ENCODE measurements at places on chromosomes 13 and 19. TPM values are rescaled to one million over a fixed set of nuclear protein-coding genes. Genes with fewer than 3 reads are reported as not detected.

DNA sequence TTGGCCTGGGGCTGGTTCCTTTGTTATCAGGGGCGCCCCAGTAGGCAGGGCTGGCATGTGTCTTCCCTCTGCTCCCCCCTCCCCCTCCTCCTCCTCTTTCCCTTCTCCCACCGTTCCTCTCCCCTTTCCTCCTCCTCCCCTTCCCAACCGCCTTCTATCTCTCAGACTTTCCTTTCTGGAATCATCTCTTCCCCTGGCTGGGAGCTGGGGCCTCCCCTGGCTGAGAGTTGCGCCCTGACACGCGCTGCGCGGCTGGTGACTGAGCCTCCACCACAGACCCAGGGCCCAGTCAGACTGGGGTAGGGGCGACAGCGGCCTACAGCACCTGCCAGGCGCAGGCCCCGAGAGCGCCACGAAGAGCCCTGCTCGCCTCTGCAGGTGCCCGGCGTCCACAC lies 2.8 kb downstream of the PNMA8B start:
- no peak for DNase-seq

DNA sequence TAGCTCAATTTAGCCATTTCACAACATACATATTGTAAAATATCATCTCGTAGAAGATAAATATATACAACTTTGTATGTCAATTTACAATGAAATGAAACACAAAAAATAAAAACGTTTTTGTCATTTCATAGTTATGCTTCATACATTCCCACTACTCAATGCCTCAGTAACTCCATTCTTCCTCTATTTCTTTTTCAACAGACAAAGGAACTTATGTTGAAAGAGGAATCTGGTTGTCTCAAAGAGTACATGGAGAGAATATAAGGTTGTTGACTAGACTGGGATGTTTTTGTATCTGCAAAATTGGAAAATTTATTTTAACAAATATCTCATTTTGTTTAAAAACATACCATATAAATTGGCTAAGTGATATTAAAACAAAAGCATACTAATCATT lies 12.8 kb downstream of the KCTD12 start:
- DNase-seq = no peak

DNA sequence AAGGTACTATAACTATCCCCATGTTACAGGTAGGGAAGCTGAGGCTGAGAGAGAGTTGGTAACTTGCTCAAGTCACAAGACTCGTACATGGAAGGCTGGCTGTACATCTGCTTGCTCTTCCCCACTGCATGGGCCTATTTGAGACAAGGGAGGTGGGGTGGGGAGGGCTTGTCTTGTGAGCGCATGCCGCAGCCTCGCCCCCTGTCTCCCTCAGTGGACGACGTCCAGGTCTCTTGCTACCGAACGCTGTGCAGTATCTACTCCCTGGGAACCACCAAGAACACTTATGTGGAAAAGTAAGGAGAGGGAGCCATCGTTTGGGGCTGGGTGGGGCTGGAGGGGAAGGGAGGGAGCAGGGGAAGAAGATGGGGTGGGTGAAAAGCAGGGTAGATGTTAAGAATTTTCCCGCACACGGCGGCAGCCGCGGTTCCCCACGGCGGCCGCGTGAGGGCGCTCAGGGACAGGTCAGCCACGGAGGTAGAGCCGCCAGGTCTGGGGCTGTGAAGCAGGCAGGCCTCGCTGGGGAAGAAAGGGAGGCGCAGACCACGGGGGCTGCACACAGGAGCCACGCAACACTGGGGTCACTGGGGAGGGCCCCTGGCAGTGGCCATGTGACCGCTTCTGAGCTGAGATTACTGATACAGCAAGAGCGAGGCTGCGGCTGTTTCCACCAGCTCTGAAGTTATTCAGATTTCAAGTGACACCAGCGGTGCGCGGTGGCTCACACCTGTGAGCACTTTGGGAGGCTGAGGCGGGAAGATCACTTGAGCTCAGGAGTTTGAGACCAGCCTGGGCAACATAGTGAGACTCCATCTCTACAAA lies 81.5 kb downstream of the RYR1 start:
- DNase-seq = peak; percentile 68

DNA sequence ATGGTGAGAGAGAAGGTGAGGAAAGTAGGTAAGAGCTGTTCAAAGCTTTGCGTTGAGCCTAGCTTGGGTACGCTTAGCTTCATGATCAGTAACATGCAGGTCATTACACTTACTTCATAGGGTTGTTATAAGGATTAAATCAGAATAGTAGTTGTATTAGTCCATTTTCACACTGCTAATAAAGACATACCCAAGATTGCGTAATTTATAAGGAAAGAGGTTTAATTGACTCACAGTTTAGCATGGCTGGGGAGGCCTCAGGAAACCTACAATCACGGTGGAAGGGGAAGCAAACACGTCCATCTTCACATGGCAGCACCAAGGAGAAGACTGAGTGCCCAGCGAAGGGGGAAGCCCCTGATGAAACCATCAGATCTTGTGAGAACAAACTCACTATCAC lies 21.9 kb downstream of the GPALPP1 start:
- DNase-seq = no peak

- DNase-seq = no peak
These were observed 216.3 kb upstream of the KLHL1 start for GRCh38 chr13:70324519-70324918.

BEST2 gene
- total RNA-seq = not detected

Measured in ureter (tissue), 1 donor.